ENCODE measurements at places on chromosomes 11 and 22. TPM values are rescaled to one million over a fixed set of nuclear protein-coding genes. Genes with fewer than 3 reads are reported as not detected.

TRMT2A gene
- polyA plus RNA-seq: 26.8 TPM

ACRV1 gene
- polyA plus RNA-seq: 0.13 TPM

HMOX1 gene
- 506 TPM for polyA plus RNA-seq

GAL gene
- 8.6 TPM for polyA plus RNA-seq

GRCh38 chr11:518463-519202, 11.6 kb upstream of the RNH1 start:
- DNase-seq: peak; percentile 97

- peak; percentile 14 for DNase-seq
Observed at GRCh38 chr11:44416776-44417175, 106.8 kb upstream of the ALX4 start.

GRCh38 chr11:82527081-82527584, 206.5 kb downstream of the FAM181B start:
- DNase-seq: no peak

GRCh38 chr11:6755303-6755952, 16.3 kb downstream of the OR2AG2 start:
- DNase-seq: peak; percentile 41

Data from A549 (cell line).